ENCODE measurements at places on chromosomes 5 and 9.

GRCh38 chr5:14417276-14417730, 164.3 kb upstream of the OTULINL start:
- no peak for DNase-seq

GRCh38 chr5:64147849-64148441, 17.7 kb upstream of the RNF180 start:
- DNase-seq, result no peak

DNA sequence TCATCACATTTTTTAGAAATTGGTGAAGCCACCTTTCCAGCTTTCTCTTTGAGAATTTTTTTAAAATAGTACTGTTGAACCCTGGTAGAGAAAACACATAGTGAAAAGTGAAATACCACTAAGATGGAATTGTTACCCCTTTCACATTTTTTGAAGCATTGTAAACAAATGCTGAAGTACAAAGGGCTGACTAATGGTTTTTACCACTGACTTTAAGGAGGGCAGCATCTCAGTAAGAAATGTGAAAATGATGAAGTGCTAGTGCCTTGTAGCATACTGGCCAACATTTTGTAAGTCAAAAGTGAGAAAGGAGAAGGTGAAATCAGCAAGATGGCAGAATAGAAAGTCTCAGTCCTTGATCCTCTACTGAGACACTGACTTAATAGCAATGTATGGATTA, 320.6 kb downstream of the PJA2 start:
- DNase-seq, result no peak

DNA sequence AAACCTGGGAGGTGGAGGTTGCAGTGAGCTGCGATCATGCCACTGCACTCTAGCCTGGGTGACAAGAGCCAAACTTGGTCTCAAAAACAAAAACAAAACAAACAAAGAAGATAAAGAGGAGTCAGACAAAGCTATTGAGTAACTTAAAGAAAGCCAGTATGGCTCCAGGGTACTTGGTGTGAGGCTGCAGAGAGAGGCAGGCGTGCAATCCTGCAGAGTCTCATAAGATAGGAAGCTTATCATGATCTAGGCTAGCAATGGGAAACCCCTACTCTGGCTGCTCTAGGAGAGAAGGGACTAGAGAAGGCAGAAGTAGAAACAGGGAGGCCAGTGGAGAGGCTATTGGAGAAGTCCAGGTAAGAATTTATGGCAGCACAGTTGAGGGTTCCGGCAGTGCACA, 42.0 kb downstream of the ARRDC3 start:
- no peak for DNase-seq

- no peak for DNase-seq
These were observed 514.7 kb downstream of the MTRR start for GRCh38 chr5:8383616-8384015.

- DNase-seq, result no peak
These were observed 15.2 kb downstream of the ZBTB5 start for GRCh38 chr9:37449862-37450632.

DNA sequence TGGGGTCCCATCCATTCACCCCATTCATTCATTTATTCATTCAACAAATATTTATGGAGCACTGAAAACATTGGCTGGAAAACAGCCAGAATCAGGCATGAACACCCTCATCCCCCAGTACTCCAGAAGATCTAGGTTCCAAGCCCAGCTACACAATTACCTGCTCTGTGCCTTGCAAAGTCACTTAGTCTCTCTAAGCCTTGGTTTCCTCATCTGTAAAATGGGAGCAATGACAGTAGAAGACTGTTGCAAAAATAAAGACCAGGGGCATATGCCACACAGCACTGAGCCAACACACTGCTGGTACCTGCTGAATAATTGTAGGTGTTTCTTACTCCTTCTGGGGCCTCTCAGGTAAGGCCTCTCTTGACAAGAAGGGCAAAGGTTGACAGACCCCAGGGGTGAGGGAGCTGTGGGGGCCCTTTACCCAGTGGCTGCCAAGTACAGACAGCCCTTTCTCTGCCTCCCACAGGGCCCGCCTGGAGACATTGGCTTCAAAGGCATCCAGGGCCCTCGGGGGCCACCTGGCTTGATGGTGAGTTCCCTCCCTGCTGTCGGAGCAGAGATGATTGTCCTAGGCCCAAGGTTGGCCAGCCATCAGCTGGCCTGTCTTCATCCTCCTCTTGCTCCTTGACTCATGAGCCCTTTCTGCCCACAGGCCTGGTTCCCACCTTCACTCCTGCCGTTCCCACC, 22.6 kb upstream of the ORM1 start:
- no peak for DNase-seq

GRCh38 chr9:110073356-110073905, 134.5 kb downstream of the C9orf152 start:
- DNase-seq, result no peak

DNA sequence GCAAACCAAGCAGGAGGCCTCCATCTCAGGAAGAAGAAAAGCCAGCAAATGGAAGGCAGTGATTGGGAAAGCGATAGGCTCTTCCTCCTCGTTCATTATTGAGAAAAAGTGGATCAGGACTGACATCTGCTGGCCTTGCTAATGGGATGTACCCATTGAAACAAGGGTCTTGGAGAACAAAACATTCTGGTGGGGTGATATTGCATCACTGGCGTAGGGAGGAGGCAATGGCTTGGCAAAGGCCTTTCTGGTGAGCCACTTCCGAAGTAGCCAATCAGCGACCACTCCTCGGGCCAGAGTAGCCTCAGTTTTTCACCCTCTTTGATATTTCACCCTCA, 86.7 kb upstream of the NFIB start:
- DNase-seq, result no peak

- no peak for DNase-seq
These were observed 4.2 kb downstream of the SIL1 start for GRCh38 chr5:139193928-139194327.

DNA sequence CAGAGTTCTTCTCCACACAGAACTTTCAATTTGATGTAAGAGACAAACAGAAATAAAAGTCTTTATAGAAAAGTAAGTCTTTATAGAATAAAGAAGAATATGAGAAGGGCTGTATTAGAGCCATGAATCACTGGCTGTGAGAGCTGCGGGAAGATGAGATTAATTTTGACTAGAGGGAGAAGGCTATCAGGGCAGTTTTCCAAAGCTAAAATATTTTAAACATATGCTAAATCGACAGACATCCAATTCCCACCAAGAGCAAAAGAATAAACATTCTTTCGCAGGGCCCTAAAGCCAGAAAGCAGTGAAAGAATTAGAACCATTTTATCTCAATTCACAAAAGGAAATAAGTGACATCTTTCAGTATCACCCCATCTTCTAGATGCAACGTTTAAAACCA, 208.3 kb upstream of the MAP3K1 start:
- DNase-seq, result no peak

Measured in bone marrow (tissue), 2 donors.